ENCODE measurements at places on chromosomes 3 and 15.

GRCh38 chr3:172376881-172377280, 71.4 kb downstream of the GHSR start:
- DNase-seq: no peak

DNA sequence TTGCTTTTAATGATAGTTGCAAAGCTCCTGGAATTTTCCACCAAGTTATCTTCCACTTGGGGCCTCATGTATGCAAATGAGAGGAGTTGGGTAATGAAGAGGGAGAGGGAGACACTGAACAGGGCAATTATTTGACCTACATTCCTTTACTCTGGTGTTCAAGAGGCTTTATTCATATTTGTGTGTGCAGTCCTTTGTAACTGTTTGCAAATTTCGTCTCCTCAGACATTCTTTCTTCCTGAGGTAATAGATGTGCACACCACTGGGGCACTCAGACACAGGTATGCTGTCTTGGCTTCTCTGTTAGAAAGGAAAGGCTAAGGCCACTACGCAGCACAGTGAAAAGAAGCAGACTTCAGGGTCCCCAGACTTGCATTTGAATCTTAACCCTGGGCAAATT, 189.7 kb upstream of the IL12A start:
- DNase-seq: no peak

DNA sequence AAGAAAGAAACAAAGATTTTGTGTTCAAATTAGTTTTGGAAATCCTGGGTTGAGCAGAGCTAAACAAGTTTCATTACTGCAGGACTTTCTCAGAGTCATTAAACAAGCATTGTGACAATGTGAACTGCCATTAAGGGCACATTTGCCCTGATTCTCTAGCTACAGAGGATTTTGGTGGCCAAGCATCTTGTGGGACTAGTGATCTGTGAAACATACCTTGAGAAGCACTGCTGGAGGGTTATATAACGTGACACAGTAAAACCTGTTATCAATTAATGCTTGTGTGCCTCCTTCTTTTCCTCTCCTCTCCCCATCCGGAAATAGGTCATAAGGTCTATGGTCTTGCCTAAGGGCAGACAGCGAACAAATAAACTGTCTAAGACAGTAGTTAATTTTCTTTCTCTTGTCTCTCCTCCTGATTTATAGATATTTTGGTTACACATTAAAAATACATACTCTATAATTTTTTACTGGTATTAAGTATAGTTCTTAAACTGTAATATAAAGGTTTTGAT, 167.3 kb upstream of the NANOGP8 start:
- DNase-seq: no peak

DNA sequence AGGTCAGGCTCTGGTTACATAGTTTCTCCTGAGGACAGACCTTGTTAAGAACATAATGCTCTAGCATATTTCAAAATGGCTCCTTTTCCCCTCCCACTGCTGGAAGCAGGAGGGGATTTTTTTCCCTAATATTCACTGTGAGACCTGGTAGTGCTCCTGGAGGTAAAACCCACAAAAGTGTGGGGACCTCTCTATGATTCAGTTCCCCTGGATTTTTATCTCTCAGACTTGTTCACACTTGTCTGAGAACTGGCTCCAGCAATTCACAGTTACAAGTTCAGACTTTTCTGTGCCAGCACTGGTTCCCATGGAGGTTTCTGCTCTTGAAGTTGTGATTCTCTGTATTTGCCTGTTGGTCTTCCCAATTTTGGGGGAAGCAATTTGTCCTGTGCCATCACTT, 36.3 kb upstream of the PCOLCE2 start:
- no peak for DNase-seq

DNA sequence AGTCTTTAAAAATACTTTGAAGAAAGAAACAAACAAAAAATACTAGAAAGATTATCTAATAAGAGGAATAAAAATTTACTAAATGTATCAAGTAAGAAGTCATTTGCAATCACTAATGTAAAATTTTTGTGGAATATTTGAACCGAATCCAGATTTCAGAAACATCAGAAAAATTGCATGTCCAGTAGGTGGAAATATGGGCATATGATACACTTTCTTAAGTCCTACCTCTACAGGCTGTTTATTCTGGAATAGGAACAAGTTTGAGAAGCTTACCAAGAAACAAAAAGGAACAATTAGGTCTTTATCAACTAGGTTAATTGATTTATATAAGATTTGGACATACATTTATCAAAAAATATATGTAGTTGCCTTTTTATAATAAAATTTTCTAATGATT, 292.9 kb upstream of the ROBO1 start:
- no peak for DNase-seq

GRCh38 chr3:166526881-166527280, 689.7 kb upstream of the BCHE start:
- no peak for DNase-seq

- no peak for DNase-seq
Observed at GRCh38 chr15:57436961-57437360, 60.7 kb downstream of the CGNL1 start.

GRCh38 chr15:85482894-85483293, 102.5 kb downstream of the AKAP13 start:
- no peak for DNase-seq
